ENCODE measurements at places on chromosomes 1 and 21.
A peak's percentile ranks its signal among the peaks of the same experiment; 100 is the strongest.

- no peak for DNase-seq
Measured at GRCh38 chr1:15350151-15350550, 59.5 kb upstream of the EFHD2 start.

- DNase-seq: no peak
Measured at GRCh38 chr21:45104560-45104959, 30.2 kb downstream of the ADARB1 start.

DNA sequence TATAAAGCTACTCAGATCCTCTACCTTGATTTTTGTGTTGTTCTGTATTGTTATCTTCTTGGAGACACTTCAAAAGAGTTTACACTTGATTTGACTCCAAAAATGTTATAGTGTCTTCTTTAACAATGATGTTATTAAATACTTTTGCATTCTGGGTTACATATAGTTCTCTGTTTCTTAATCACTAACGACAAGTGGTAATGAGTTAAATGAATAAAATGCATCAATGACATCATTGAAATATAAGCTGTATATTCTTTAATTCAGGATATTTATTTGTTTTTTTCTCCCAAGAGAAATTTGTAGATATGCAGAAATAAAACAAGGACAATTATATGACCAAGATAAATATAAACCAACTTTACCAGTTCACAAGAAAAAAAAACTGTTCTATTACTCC, 7.2 kb upstream of the CFHR5 start:
- DNase-seq: no peak

DNA sequence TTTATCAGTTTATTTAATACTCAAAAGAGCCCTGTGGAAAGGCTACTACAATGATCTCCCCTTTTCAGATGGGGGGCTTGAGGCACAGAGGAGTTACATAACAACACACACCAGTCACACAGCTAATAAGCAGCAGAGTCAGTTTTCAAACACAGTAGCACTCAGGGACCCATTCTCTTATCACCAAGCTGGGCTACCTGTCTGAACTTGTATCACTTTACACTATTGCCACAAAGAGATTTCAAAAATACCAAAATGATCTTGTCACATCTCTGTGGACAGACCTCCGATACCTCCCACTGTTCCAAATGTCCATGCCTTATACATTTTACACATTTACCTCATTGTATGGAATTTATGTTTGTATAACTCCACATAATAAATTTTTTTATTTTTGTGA, 134.6 kb downstream of the TPR start:
- DNase-seq: no peak

GRCh38 chr1:222372221-222372620, 175.7 kb downstream of the HHIPL2 start:
- no peak for DNase-seq

DNA sequence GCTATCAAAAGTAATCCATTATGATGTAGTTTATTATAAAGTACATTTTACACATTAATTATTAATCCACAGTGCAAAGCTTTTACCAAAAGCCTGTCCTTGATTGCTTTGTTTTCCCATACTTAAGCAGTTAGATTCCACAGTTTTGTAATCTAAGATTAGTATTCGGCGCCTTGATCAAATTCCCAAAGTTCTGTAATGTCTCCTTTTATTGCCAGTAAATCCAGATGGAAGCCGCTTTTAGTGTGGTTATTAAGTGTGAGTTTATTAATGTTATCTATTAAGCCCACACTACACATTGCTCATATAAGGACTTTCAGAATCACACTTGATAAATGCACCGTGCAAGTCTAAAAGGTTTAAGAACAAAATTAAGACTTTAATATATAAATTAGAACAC, 199.2 kb upstream of the PKN2 start:
- no peak for DNase-seq

DNA sequence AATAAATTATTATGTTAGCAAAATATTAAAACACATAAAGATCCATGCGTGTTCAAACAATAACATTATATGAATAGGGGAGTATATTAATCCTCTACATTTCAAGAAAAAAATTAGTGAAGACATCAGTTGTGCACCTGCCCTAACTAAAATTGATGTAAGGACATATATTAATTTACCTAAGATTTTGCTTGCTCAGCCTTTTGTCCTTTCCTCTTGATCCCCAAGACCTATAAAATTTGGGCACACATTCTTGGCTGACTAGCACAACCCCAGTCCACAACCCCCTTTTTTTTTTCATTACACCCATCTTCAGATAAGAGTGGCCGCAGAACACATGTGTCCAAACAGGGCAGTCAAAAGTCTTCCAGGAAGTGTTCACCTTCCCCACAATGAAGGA, 6.6 kb downstream of the KRTAP21-2 start:
- no peak for DNase-seq

DNA sequence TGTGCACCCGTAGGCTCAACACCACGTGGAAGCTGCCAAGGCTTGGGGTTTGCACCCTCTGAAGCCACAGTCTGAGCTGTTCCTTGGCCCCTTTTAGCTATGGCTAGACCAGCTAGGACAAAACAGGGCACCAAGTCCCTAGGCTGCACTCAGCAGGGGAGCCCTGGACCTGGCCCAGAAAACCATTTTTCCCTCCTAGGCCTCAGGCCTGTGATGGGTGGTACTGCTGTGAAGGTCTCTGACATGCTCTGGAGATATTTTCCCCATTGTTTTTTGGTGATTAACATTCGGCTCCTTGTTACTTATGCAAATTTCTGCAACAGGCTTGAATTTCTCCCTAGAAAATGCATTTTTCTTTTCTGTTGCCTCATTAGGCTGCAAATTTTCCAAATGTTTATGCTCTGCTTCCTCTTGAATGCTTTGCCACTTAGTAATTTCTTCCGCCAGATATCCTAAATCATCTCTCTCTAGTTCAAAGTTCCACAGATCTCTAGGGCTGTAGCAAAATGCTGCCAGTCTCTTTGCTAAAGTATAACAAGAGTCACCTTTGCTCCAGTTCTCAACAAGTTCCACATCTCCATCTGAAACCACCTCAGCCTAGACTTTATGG, 69.0 kb upstream of the KRTAP19-8 start:
- DNase-seq: no peak

DNA sequence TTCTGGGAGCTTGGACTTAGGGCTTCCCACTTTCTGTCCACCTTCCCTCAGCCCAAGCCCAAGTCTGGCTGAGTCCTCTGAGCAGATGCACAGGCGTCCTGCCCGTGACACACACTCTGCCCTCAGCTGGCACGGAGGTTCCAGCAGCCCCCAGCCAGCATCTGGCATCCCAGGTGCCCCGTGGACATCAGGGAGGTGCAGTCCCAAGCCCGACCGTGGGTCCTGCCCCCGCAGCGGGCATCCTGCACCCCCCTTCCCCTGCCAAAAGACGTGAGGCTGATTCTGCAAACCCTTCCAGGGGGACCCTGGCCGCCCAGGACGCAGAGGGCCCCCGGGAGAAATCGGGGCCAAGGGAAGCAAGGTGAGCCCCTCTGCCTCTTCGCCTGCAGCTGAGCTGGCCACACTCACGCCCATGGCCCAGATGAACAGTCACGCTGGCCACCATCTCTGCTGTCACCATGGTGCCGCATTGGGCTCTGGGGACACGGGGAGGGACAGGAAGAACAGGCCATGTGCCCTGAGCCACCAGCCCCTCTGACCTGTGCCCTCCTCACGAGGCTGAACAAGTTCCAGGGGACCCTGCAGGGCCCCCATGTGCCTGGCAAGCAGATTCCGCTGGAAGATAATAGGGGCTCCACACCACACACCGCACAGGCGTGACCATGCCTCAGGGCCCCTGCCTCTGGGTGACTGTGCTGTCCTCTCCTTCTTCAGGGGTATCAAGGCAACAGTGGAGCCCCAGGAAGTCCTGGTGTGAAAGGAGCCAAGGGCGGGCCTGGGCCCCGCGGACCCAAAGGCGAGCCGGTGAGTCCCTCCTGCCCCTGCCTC, 20.6 kb downstream of the COL6A2 start:
- DNase-seq: no peak

GRCh38 chr21:35529171-35529863, 480.2 kb upstream of the RUNX1 start:
- DNase-seq: no peak

- DNase-seq: no peak
Measured at GRCh38 chr21:45067462-45068285, 6.7 kb upstream of the ADARB1 start.

DNA sequence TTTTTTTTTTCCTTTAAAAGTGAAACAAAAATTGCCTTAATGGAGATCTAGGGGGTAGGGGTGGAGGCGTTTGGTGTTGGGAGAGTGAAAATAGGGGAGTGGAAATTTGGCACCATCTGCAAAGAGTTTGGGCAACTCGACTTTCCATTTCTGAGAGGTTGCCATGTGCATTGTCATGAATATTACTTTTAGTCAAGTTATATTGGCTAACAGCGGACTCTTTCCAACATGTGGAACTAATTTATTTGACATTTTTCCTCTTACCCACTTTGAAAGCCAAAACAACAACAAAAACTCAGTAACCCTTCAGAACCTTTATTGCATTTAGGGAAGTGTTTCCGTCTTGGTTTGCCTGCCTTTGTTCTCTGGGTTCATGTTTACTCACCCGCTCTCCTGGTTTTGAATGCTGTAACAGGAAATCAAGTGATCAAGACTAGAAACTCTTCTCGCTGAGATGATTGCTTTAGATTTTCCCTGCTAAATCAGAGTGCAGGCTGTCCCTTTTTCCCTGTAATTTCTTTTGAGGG, 70.4 kb downstream of the CACHD1 start:
- DNase-seq: peak; percentile 71

DNA sequence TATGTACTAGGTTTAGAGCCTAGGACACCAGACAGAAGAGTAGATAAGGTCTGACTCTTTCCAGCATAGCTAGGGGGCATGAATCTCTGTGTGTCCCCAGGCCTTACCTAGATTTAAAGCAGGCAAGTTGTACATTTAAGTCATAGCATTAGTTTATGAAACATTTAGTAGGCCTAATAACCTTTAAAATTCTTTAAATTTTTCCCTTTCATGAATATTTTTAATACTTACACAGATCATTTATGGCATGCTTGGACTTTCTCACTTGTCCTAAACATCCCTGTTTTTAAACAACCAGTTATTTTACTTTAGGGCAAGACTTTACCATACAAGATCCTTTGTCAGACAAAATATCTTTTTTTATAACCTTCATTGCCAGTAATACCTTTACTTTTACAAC, 258.4 kb upstream of the ZRANB2 start:
- no peak for DNase-seq

DNA sequence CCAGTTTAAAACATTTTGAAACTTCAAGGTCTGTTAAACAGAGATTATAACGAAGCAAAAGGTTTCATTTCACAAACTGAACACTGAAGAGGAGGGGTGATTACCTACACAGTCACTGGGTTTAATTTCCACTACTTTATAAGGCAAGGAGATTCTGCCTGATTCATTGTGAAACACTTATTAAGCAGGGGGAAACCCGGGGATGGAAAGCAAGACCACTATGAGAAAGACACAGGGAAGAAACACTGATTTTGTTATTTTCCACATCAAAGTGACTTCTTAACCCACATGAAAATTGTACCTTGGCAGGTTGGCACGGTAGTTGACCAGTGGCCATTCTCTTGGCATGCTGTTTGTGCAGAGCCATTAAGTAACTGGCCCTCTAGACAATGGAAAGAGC, 8.1 kb upstream of the F5 start:
- no peak for DNase-seq

DNA sequence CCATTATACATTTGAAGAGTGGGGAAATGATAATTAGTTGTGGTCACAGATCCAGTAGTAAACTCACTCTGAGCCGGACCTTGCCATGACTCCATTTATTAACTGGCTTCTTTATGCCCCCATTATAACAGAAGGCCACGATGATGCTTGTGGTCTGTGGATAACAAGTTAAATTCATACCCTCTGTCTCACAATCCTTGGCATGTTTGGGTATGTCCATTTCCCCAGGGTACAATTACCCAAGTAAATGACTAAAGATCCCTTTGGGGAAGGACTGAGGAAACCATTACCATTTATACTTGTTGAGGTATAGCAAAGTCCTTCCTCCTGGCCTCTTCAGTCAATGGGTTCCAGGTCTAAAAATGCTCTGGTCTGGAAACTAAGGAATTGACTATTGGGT, 7.3 kb upstream of the USP1 start:
- DNase-seq: no peak

GRCh38 chr1:35229587-35230360, 36.8 kb upstream of the SFPQ start:
- DNase-seq: no peak

GRCh38 chr1:166827426-166827825, 11.8 kb upstream of the POGK start:
- DNase-seq: no peak

GRCh38 chr1:234986750-234987414, 141.8 kb downstream of the TOMM20 start:
- no peak for DNase-seq

- DNase-seq: no peak
Measured at GRCh38 chr21:39300587-39300986, 12.8 kb downstream of the BRWD1 start.

- no peak for DNase-seq
Measured at GRCh38 chr1:34408011-34408410, 231.3 kb downstream of the C1orf94 start.

DNA sequence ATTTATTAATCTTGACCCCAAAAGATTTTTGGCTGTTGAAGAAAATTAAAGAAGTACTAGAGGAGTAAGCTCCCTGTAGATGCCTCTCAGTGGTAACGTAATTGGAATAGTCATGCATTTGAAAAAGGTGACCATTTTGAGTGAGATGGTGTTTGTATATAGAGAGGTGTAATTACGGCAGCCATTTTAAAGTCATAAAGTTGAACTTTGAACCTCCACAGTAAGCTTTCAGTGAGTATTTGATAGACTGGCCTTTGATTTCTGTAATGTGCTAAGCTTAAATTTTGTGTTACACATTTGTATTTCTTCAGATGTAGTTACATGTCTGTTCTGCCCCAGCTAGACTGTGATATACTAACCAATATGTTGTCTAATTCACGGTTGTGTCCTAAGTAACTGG, 21.5 kb upstream of the TMCO2 start:
- DNase-seq: no peak

DNA sequence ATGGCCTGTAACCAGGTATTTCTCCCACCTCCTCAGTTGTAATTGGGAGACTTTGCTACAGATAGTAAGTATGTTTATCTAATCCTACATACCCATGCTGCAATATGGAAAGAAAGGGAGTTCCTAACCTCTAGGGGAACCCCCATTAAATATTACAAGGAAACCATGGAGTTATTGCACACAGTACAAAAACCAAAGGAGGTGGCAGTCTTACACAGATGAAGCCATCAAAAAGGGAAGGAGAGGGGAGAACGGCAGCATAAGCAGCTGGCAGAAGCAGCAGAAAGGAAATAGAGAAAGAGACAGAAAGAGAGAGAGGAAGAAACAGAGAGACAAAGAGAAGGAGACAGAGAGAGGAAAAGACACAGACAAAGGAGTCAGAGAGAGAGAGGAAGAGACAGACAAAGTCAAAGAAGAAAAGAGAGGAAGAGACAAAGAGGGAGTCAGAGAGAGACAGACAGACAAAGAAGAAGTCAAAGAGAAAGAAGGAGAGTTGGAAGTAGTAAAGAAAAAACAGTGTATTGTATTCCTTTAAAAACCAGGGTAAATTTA, 142.9 kb downstream of the FASLG start:
- no peak for DNase-seq

GRCh38 chr21:44304011-44304616, 4.3 kb downstream of the PFKL start:
- no peak for DNase-seq

- no peak for DNase-seq
Measured at GRCh38 chr1:13702425-13703127, 2.6 kb downstream of the PRDM2 start.

All from muscle of arm (tissue), 14 donors.